ENCODE measurements at places on chromosomes 7 and 10.

DNA sequence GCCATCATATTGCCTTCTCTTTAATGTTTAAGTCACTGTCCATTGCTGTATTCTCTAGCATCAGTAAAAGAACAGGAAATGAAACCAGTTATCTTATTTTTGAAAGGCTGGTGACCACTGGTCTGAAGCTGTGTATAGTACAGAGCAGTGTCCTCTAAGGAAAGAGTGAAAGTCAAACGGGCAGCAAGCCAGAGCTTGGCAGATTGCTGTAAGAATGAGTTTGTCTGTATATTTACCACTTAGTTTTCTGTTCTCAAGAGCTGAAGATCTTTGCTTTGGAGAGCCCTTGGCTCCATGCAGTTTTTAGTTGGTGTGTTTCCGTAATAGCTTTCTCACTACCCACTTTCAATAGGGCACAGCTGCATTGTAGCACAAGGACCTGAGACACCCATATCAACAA, 31.9 kb downstream of the PCBD1 start:
- peak; percentile 85 for DNase-seq

DNA sequence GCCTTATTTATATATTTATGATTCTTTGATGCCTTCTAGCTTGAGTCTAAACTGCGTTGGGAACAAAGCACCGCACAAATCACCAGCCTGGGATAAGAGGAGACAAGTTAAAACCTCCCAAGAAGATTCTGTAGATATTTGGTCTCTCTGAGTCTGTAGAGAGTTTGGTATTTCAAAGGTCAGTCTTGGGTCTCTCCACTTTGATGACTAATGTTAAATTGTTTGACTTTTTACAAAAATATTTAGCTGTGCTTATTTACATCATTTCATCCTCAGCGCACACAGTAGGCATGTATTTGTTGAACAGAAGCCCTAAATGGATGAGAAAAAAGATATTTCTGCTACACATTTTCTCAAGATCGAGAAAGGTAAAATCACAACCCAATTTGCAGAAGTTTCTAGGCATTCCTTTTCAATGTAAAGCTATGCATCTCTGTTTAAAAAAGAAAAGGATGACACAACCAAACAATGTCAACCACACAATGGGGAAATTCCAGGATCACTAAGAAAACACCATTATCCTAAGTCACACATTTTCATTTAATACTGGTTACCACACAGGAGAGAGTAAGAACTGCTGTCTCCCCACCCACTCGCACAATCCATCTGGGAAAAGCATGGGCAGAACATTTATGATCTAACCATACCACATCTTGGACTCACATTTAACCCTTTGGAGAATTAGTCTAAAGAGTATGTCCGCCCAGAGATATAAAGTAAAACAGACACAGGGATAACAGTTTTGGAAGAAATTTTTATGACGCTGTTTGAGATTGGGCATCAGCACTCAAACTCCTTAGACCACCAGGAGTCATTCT, 4.4 kb downstream of the CDK6 start:
- DNase-seq: no peak

DNA sequence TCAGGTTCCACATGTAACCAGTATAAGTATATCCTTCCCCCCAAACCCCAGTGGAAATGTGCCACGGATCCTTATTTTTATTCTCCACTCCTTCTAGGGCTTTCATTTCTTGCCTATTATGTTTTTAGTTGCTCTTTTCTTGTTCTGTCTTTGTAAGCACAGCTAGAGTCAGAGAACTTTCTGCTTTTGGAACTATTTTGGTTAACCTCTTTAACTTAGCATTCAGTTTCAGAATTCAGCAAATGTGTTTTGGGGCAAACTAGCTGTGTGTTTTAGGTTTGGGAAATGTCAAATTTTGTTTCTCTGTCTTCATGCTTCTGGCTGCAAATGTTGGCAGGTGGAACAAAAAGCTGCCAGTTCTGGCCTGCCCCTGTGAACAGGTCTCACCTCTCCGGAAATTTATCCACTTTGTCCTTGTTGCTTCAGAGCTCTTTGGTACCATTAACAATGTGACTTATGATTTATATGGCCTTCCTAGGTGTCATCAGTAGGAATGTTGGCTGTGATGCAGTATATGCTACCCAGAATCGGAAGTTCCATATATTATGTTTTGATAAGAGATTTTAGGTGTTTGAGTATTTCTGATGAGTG, 156.1 kb downstream of the ADK start:
- DNase-seq: no peak

DNA sequence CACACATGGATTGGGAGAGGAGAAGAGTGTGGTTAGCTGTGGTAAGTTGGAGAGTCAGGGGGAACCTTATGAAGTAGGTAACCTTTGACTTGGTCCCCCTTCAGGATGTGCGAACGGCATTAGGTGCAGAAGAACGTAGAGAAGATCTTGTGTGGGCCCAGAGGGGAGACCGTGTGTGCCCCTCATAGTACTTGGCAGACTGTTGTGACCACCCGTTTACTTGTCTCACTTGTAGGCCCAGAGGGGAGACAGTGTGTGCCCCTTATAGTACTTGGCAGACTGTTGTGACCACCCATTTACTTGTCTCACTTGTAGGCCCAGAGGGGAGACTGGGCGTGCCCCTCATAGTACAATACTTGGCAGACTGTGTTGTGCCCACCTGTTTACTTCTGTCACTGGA, 2.6 kb downstream of the GTPBP4 start:
- DNase-seq: no peak

- no peak for DNase-seq
These were observed 130.2 kb downstream of the GPR37 start for GRCh38 chr7:124635416-124635815.
